ENCODE measurements at places on chromosomes 16 and 17.

DNA sequence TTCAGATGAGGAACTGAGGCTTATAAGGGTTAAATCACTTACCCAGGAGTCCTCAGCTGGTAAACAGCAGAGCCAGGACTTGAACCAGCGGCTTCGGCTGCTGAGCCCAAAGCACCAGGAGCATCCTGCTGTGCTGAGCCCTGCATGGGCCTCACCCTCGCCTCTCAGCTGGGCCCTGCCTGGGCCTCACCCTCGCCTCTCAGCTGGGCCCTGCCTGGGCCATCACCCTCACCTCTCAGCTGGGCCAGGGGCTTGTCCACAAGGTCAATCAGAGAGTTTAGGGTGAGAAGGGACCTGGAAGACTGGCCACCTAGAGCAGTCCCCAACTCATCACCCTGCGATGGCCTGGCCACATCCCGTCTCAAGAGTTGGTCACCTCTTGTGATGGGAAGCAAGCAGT, 4.2 kb downstream of the STAC2 start:
- DNase-seq: no peak

DNA sequence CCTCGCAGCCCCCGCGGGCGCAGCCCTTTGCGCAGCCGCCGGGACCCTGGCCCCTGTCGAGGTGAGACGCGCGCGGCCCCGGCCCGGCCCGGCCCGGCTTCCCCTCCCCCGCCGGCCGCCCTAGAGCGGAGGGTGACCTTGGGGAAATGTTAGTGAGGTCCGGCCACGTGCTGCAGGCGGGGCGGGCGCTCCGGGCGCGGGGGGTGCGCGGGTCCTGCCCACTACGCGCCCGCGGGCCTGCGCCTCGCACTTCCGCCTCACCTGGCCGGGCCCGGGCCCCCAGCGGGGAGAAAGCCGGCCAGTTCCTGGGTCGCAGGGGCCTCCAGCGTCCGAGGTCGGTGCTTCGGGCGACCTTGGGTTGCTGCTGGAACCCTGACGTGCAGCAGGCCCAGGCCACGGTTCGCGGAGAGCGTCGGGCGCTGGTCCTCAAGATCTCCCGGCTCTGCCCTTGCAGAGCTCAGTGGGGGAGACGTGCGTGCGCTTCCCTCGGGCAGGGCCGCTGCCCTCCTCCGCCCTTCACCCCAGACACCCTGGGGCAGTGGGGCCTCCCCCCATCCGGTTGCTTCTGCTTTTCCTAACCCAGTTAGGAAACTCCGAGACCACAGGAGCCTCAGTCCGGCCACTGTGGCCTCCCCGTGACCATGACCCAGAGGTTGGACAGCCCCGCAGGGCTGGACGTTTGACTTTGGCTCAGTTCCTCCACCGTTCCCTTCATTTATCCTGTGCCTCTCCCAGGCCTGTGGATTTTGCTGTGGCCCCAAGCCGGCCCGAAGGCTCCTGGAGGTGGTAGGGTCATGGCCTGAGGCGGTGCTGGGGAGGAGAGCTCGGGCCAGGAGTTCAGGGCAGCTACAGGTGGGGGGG, 791 bp downstream of the MCRIP2 start:
- DNase-seq: no peak

DNA sequence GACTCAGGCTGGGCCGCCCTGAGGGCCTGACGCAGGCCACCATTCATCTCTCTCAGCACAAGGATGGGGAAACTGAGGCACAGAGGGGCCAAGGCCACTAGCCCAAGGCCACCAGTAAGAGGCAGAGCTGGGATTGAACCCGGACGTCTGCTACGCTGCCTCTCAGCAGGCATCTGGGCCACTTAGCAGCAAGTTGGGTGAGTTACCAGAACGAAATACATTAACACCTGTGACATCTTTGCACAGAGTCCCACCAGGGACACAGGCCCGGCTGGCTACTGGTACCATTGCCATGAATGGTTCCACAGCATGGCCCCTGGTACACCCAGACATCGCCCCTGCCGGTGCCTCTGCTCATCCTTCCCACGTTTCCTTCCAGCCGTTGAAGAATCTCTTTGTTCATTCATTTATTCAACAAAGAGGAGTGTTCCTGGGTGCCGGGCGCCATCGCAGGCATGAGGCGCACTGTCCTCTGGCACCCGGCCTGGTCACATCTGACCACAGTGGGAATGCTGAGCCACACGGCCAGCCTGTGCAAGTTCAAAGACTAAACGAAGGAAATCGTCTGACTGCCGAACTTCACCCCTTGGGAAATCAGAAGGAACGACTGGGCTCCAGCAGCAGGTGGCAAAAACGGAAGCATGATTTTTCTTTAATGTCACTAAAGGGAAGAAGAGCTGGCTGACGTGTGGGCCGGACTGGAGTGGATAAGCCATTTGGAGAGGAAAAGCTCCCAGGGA, 7.4 kb upstream of the ZNF469 start:
- no peak for DNase-seq

- peak; percentile 87 for DNase-seq
Measured at GRCh38 chr17:60554377-60554788, 28.3 kb upstream of the APPBP2 start.

- DNase-seq: no peak
Measured at GRCh38 chr17:75738218-75738802, 17.1 kb downstream of the ITGB4 start.

DNA sequence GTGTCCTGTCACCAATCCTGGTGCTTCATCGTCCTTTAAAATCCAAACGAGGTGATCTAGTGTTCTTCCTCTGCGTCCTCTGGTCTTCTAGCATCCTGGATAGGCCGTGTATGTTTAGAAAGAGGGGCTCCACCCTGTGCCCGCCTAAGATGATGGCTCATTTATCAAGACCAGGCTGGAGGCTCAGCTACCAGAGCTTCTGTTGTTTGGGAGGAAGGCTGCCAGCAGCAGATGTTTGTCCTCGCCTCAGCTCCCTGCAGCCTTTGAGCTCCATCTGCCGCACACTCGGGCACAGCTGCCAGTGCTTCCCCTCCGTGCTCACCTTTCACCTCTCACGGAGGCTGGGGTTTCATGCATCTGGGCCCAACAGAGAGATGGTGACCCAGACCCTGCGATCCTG, 954.7 kb upstream of the RBFOX1 start:
- DNase-seq: no peak

DNA sequence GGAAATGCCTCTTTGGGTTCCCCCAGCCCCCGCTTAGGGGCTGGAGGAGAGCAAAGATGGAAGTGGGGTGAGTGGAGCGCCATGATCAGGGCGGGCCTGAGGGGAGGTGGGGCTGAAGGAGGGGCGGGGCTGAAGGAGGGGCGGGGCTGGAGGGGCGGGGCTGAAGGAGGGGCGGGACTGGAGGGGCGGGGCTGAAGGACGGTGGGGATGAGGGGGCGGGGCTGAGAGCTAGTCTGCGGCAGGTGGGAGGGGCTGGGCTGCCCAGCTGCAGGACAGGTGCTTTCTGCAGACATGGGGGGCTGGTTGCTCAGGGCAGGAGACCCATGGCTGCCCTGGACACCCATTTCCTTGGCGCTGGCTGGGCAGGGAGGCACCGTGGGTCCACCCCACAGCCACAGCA, 39.1 kb upstream of the PABPN1L start:
- DNase-seq: no peak

Data from fibroblast of the conjunctiva (primary cell).